ENCODE measurements at places on chromosomes 1 and 21. TPM values are rescaled to one million over a fixed set of nuclear protein-coding genes. Genes with fewer than 3 reads are reported as not detected.
A peak's percentile ranks its signal among the peaks of the same experiment; 100 is the strongest.

The TNFRSF9 gene
- 57.0 TPM for total RNA-seq

The MANEAL gene
- total RNA-seq: 4.0 TPM

The HES2 gene
- 0.29 TPM for total RNA-seq

The DYNLT5 gene
- not detected for total RNA-seq

The ELK4 gene
- 81.1 TPM for total RNA-seq

The CACNA1S gene
- not detected for total RNA-seq

The LDLRAD1 gene
- total RNA-seq: not detected

The KCNK2 gene
- total RNA-seq: not detected

The PKP1 gene
- not detected for total RNA-seq

The OR10J1 gene
- not detected for total RNA-seq

The LCE1C gene
- not detected for total RNA-seq

The AMY1A gene
- not detected for total RNA-seq

- DNase-seq: no peak
Observed at GRCh38 chr1:24410750-24411149, 2.8 kb downstream of the STPG1 start.

GRCh38 chr1:76313304-76313703, 238.8 kb downstream of the ST6GALNAC3 start:
- no peak for DNase-seq

- no peak for DNase-seq
Observed at GRCh38 chr1:202227053-202227672, 33.6 kb downstream of the LGR6 start.

- no peak for DNase-seq
Observed at GRCh38 chr1:27005648-27006496, 6.8 kb downstream of the TENT5B start.

GRCh38 chr21:31354604-31355443, 10.8 kb upstream of the TIAM1 start:
- peak; percentile 85 for DNase-seq

DNA sequence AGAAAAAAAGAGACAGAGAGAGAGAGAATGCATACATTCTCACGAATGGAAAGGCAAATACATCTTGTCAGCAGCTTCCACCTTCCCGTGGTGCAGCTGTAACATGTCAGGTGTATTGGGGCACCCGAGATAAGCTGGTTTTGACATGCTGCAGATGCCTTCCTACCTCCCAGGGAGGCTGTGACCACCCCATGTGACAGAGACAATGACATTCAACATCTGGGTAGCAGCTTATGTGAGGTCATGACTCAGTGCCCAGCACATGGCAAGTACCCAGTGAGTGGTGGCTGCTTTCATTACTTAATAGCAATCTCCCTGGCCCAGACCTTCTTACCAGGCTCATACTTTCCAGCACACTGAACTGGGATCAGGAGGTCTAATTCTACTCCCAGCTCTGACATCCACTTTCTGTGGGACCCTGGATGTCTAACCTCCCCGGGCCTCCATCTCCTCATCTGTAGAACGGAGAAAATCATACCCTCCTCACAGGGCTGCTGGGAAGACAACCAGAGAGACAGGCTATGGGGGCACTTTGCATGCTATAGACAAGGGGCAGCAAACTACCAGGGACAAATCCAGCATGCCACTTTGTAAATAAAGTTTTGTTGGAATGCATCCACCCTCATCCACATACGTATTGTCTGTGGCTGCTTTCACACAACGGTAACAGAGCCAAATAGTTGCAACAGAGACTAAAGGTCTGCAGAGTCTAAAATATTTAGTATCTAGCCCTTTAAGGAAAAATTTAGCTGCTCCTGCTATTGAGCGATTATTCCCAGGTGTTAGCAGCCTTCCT, 38.5 kb upstream of the ZBTB40 start:
- no peak for DNase-seq

- DNase-seq: no peak
Observed at GRCh38 chr1:34842952-34843371, 16.6 kb downstream of the SMIM12 start.

DNA sequence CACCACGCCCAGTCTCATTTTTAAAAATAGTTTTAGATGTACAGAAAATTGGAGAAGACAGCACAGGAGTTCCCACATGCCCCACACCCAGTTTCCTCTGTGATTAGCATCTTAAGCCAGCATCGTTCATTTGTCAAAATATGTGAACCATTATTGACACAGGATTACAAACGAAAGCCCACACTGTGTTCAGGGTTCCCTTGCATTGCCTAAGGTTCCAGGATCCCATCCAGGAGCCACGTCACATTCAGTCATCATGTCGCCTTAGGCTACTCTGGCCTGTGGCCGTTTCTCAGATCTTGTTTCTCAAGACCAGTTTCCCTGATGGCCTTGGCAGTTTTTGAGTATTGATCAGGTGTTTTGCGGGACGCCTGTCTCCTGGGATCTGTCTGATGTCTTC, 34.7 kb upstream of the TNFRSF1B start:
- DNase-seq: no peak

GRCh38 chr21:17858747-17859146, 39.6 kb upstream of the C21orf91 start:
- no peak for DNase-seq

DNA sequence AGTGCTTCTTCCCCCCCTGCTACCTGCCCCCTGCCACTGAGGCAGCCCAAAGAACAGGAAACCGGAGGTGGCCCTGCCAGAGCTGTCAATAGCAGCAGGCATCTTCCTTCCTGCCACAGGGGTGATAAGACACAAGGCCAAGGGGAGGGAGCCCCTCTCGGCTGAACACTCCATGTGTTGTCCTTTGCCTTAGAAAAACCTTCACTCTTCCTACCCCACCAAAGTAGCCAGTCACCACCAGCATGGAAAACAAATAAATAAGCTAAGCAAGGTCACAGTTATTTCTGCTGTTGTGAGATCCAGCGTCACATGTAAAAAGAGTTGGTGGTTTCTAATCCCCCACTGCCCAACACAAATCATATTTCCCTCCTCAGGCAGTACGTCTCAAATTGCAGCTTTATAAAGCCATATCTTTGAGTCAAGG, 104.8 kb upstream of the DPT start:
- DNase-seq: no peak

DNA sequence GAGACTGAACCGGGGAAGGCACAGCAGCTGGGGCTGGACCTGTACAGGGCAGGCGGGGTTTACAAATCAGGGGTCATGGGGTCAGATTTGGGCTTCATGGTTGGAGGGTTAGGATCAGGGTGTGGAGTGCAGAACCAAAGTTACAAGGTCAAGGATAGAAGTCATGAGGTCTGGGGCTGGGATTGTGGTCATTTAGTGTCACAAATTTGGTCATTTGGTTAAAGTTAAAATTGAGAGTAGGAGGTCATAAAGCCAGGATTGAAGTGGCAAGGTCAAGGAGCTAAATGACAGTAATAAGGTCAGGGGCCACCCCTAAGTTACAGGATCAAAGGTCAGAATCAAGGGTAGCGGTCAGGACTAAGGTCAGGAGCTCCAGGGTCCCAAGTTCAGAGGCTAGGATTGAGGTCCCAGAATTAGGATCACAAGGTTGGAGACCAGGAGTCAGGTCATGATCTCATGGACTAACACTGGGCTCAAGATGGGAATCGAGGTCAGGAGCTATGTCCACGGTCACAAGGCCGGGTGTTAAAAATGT, 20.4 kb downstream of the SERINC2 start:
- no peak for DNase-seq

- DNase-seq: no peak
Observed at GRCh38 chr1:108511764-108512163, 48.1 kb upstream of the EEIG2 start.

DNA sequence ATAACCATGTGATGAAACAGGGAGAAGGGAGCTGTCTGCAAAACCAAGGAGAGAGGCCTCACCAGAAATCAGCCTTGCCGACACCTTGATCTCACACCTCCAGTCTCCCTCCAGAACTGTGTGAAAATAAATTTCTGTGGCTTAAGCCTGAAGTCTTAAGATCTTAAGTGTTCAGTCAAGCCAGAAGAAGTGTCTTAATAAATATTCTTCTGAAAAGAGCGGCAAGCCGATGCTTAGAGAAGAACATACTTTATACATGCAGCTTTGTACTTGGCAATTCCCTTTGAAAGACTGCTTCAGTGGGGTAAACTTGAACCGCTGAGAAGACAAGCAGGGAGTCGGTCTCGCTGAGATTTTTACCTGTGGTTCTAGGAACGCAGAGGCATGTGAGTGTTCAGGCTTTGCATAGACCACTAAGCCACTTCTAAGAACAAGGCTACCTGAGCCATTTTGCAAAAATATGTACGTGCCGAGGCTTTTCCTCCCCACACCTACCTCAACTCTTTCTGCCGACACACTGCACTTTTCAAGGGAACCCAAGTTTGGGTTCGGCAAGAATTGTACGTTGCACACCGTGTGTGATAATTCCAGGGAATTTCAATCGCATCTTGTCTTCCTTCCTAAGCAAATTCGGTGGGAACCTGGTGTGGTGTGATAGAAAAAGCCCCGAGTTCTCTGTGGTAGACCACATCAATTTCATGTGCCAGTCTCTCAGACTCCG, 3.4 kb downstream of the RUNX1 start:
- peak; percentile 58 for DNase-seq

DNA sequence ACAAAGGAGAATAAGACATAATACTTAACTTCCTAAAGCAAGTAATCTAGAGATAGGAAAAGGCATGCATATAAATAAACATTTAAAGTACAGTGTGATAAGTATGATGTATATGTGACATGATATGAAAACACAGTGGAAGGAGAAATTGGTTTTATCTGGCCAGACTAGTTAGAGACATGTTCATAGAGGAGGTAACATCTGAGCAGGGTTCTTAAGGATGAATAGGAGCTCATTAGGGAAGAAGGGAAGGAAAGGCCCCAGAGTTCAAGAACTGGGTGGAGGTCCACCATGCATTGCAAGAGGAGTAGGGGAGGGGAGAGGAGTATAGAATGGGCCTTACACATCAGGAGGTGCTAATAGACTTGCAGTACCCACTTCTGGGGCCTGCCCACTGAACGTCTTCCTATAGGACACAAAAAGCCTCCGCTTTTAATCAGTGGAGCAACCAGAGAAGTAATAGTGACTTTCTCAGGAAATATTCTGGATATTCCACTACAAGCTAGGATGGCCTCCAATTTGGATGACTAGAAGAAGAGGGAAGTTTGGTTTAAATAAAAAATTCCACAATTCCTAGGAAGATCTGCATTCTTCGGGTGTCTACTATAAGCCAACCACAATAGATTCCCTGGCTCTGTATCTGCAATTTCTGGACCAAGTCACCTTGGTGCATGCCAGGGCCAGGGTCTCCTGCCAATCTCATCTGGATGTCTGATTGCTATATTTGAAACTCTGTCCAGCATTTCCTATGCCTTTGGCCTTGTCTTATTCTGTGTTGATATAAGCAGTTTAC, 41.9 kb downstream of the NGF start:
- DNase-seq: no peak

DNA sequence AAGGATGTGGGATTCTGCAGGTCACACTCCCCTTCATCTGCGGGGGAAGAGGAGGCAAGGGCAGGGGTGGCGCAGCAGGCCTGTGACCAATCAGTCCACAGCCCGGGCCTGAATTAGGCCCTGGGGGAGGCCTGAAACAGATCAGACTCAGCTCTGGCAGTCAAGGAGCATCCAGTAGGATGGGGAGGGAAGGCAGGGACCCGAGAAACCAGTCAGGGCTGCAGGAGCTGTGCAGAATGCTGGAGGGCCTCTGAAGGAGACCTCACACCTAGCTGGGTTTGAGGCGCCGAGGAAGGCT, 12.7 kb downstream of the TNNT2 start:
- no peak for DNase-seq

DNA sequence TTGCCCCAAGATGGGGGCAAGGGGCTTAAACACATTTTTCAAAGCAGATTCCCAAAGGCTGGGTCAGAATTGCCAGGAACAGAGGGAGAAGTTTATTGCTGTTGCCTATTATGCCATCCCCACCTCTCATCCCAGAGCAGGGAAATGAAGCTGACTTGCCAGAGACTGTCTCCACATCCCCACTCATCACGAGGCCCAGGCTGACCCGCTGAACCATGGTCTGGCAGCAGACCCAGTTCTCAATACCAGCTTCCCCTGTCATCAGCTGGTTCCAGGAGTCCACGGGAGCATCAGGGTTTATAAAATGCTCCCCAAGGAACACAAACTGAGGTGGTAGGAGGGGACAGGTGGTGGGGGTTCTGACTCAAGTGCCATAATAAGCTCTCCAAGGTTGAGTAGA, 605.9 kb downstream of the NPHP4 start:
- no peak for DNase-seq

- DNase-seq: no peak
Observed at GRCh38 chr1:29270929-29271521, 34.7 kb downstream of the PTPRU start.

DNA sequence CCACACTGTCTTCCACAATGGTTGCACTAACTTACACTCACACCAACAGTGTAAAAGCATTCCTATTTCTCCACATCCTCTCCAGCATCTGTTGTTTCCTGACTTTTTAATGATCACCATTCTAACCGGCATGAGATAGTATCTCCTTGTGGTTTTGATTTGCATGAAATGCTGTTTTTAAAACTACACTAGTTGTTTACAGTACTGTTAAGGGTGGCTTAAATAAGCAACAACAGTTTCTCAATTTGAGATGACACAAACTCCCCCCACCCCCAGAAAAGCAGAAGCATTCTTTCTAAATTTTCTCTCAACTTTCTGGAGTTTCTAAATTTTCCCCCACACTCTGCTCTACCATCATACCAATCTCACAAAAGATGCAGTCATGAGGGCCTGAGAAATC, 7.1 kb upstream of the SLAMF7 start:
- no peak for DNase-seq

- DNase-seq: no peak
Observed at GRCh38 chr21:46556802-46557201, 48.1 kb downstream of the S100B start.

GRCh38 chr1:67058761-67059160, 4.8 kb upstream of the SLC35D1 start:
- DNase-seq: no peak

DNA sequence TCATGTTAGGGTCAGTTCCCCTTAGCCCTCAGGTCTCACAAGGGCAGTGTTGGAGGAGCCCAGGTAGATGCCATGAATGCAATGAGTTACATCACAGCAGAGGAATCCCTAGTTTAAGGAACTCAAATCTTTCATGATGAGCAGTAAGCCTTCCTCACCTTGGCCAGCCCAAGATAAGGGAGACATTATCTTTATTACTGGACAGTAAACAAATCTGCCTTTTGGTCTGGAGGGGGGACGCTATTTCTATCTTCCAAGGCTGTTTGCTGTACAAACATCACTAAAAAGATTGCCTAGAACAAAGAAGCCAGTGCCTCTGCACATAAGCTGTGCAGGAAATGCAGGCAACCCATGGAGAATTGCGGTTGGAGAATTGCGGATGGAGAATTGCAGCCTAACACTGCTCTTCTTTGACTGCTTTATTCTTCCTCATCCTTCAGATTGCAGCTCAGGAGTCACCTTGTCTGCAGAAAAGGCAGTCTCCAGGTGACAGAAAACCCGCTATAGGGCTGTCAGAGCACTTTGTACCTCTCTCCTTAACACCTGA, 2.3 kb upstream of the CHI3L1 start:
- no peak for DNase-seq

GRCh38 chr1:185789501-185790193, 55.5 kb downstream of the HMCN1 start:
- DNase-seq: no peak

DNA sequence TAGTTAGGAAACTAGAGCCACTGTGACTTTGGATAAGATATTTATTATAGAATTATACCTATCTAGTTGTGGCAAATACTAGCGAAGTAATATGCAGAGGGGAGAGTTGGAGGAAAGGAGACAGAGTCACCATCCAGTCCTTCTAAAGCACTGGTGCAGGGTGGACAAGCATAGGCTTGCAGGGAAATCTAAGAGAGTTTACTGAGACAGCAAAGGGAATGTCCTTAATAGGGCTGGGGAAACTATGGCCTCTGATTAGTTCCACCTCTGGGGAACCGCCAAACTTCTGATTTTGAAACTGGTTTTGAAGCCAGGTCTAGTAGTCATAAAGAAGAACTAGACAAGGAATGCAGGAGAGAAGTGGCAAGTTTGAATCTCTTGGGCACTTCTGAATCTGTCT, 407.9 kb downstream of the VAV3 start:
- DNase-seq: no peak
